ENCODE measurements at places on chromosomes 2 and 18.

GRCh38 chr2:64914247-64914646 is 75.0 kb upstream of the SLC1A4 start:
- no peak for DNase-seq

DNA sequence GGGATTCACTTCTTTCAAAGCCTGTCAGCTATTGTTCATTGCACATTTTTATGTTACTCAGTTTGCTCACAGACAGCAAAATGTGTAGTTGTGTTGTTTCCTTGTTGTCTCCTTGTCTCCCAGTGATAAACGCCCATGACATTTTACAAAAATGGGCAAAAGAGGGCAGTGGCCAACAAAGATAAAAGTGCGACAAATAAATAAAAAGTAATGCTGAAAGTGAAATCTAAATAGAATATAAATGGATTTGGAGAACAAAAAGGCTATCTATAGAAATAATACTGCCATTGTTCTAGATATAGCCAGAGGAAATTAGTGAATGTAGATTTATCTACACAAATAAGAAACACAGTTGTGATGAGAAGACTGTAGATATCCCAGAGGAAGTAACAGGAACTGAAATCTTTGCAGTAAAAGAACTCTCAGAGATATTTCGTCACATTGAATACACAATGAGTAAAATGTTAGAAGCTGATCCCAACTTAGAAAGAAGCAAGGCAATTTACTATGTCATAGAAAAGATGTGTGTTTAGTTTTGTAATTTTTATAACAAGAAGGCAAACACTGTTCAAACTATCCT is 1186.2 kb upstream of the FAM98A start:
- DNase-seq = no peak

DNA sequence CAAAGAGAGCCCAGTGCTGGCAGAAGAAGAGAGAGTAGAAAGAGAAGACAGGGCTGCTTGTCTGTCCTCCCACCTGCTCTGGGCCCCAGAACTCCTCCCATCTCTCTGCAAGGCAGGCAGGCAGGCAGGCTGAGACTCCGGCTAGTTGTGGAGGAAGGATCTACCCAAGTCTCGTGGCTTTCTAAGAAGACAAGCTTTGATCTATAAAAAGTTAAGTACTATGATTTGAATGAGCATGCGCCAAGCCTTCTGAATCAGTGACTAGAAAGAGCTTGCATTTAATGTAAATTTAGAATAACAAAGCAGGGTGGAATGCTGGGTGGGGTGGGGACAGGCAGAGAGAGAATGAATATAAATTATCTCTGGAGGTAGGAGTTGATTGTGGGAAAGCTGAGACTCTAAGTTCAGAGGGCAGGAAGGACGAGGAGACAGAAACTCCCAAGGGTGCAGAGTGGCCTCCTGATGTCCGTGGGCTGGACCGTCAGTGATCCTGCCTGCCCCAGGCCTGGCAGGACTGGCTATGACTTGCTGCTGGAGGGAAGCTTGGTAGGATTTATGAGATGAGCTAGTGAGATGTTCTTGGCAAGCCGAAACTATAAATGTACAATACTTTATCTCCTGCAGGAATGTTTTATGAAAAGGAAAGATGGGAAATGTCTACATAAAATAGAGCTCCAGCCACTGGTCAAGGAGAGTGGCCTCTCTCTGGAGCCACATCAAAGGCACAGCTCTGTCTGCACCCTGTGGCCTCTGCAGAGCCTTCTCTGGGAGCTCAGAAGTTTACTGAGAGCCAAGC is 447.5 kb downstream of the TNS1 start:
- DNase-seq = no peak

DNA sequence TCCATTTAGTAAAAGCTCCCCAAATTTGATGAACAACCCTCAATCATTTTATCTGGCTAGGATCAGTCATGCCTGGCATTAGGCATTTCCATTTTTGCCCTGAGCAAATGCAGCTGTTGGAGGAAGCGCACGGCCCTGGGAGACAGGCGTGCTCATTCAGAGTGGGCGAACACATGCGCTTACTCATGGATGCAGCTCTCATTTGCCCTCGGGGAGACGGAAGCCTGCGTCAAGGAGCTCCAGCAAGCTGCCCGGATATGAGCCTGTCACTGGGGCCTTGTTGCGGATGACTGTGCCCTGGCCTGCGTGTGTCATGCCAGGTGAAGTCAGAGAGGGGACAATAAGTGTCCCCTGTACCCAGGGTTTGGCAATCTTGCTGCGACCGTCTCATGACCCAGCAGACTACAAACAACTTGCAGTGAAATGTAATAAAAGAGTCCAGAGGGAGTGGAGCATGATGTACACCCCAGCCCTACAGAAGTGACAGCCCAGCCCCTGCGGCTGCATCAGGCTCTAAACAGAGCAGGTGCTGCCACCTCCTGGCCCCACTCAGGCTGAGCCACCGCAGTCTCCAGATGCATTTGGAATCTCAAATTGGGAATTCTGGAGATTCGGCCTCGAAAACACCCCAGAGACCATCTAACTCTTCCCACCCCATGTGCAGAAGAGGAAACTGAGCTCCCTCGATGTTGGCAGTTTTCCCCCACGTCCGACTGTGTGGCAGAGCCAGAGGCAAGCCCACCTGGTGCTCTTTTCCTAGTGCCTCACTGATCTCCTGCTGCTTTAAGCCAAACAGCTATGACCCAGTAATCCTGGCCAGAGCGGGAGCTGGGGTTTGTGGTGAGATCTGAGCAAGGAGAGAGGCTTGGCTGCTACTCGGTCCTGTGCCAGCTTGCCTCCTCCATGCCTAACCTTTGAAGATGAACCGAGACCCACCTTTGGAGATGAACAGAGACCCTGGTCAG is 105.0 kb upstream of the ALK start:
- DNase-seq = peak; percentile 11

GRCh38 chr2:180240774-180241173 is 233.7 kb upstream of the CWC22 start:
- no peak for DNase-seq

DNA sequence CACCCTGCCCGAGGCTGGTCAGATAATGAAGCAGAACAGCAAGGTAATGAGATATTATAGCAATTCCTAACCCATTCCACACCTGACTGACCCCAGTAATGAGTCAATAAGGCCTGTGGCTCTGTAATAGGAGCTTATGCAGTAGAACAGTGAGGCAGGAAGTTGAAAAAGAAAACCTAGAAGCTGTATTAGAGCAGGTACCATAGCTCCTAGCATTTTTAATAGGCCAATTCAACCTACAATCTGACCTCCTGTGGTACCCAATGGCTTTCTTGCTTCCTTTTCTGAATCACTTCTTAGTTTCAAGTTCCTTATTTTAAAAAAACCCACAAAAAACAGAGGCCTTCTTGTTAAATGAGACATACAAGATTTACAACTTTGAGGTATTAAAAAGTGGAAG is 43.6 kb upstream of the MAP2 start:
- peak; percentile 28 for DNase-seq

GRCh38 chr2:185811580-185811979 is 73.0 kb downstream of the FSIP2 start:
- DNase-seq = no peak

DNA sequence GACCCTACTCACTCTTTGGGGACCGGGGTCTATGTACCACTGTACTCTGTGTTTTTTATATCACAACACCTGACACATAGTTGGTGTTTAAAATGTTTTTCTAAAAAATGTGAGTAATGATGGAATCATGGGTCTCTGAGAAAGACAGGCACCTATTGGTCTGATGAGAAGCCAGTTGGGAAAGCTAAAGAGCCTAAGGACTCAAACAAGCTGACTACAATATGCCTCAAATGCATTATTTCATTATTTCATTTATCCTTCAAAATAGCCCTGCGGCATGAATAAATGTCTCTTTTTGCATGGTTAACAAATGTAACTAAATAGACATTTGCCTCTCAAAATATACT is 102.9 kb upstream of the SCN1A start:
- peak; percentile 38 for DNase-seq

DNA sequence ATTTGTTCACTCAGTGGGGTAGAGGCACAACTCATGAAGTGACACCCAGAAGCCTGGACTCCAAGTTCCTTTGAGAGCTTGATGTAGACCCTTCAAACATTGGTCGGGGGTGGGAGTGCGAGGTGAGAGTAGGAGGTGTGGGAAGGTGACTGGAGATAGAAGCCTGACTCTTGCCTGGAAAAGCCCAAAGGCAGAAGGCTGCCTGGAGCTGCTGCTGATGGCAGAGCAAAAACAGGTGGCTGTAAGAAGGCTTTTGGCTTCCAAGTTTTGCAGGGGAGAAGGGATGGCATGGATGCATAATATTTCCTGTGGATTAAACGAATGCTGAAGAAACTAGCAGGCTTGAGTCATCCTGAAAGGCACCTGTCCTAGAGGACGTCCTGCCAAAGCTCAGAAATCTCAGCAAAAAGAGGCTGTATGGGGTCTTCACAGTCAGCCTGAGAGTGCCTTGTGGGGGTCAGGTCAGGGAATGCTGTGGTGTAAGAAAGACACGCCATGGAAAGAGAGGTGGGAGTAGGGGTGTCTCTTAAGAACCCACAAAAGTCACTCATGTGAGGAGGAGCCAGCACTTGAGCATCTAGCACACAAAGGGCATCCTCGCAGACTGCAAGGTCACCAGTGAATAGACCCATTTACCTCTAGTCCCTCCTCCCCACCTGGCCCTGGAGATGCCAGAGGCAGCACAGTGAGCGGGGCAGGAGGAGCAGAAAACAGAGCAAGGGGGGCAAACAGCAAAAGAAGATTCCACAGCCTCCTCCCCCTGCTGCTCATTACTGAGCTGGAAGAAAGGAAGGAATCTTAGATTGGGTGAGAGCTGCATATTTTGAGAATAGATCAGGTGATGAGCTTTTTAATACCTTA is 37.5 kb downstream of the FASTKD2 start:
- DNase-seq = no peak

DNA sequence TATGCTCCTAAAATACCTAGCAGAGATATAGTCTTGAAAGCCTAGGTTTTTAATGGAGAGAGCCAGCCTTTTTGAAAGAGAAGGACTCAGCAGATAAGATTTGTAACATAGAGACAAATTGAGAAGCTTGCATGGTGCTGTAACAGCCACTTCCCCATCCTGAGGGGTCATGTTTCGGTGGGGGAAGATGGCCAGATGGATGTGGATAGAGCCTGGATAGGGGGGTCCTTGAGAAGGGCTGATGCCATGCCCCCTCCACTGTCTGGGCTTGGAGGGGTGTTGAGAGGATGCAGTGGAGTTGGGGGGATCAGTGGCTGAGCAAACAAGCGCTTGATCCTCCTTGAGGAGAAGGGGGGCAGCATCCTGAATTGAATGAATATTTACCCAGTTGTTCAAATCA is 178.0 kb upstream of the HS6ST1 start:
- no peak for DNase-seq

- no peak for DNase-seq
Observed at GRCh38 chr2:71154798-71155197, 24.4 kb downstream of the MPHOSPH10 start.

DNA sequence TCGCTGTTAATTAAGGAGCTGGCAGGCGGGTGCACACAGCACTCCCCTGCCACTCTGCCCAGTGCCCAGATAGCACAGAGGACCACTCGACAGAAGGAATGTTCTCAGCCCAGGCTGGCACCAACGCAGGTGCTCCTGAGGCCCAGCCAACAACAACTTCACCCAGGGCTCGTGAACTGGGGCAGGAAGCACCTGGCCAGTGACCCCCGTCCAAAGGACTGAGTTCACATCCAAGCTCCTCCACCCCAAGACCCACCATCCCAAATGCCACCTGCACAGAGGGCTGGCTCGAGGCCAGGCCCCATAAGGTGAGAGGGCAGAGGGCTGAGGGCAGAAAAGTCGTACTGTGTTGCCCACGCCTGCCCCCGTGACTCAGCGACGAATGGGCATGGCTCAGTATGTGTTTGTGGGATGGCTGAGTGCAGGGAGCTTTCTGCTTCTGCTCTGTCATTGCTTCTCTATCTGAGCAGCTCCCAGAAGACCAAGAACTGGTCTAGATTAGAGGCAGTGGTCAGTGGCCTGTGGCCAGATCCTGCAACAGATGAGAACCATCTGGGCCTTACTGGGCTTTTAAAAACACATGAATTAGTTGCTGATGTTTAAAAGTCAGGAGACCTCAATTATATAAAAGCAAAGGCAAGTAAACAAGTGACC is 68.4 kb downstream of the POLR1A start:
- DNase-seq = no peak

GRCh38 chr2:222903234-222904220 is 42.7 kb downstream of the ACSL3 start:
- DNase-seq = peak; percentile 6

- DNase-seq = no peak
Observed at GRCh38 chr2:157938556-157938955, 62.4 kb upstream of the ACVR1 start.

GRCh38 chr18:70363861-70364260 is 75.0 kb downstream of the SOCS6 start:
- DNase-seq = no peak

GRCh38 chr2:75462721-75463120 is 98.0 kb downstream of the EVA1A start:
- DNase-seq = no peak

- no peak for DNase-seq
Observed at GRCh38 chr2:18639756-18640453, 50.5 kb upstream of the NT5C1B start.

DNA sequence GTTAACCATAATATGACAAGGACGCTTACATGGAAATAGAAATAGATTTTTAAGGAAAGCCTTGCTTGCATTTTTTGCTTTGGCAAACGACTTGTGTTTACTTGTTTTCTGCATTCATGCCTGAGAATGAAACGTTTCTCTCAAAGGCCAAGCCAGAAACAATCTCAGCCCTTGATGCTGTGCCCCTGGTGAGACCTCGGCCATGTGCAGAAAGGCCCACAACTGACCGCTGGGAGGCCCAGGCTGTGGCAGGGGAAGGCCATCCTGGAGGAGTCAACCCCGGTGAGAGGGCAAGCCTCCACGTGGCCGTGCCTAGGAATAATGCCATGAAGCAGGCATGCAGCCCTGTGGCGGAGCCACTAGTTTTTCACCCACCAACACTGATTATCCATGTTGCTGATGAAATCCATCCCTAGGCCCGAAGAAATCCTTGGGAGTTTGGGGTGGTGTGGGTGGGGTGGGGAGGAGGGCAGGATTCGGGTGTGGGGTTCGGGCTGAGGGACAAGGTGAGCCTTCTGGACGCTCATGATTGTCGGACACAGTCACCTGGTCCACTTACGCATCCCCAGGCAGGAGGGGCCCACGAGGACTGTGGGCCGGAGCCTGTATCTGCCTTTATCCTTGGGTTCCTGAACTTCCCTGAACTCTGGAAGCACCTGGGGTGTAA is 107.6 kb upstream of the APCDD1 start:
- no peak for DNase-seq

DNA sequence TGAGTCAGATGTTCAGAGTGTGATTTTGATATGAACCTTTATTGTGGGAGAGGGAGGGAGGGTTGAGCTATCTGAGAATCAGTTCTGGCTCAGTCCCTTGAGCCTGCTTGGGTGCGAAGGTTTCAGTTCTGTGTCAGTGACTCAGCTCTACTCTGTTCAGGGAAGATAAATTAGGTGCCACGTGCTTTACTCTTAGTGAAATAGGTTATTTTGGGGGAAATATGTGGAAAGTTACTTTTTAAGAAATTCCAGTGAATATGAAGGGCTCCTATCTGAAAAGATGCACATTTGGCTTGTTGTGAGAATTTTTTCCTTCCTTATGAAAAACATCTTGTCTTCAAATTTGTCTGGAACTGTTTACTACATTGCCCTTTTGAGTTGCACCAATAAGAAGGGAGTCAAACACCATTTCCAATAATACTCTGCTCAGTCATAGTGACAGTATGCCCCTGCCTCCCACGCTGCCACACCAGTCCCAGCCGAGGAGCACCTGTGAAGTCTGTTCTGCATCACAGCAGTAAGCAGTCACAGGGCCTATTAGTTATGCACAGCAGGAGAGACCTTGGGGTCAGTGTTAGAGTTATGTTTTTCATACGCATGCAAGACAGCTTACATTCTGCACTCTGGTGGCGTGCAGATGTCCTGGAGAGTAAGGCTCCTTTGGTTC is 32.8 kb upstream of the DNAH7 start:
- peak; percentile 38 for DNase-seq

- no peak for DNase-seq
Observed at GRCh38 chr18:9700261-9700796, 7.8 kb upstream of the RAB31 start.

All from NCI-H526 treated with DMSO at 0.1 percent for 48 hours (cell line).